ENCODE measurements at places on chromosomes 16 and 17.

DNA sequence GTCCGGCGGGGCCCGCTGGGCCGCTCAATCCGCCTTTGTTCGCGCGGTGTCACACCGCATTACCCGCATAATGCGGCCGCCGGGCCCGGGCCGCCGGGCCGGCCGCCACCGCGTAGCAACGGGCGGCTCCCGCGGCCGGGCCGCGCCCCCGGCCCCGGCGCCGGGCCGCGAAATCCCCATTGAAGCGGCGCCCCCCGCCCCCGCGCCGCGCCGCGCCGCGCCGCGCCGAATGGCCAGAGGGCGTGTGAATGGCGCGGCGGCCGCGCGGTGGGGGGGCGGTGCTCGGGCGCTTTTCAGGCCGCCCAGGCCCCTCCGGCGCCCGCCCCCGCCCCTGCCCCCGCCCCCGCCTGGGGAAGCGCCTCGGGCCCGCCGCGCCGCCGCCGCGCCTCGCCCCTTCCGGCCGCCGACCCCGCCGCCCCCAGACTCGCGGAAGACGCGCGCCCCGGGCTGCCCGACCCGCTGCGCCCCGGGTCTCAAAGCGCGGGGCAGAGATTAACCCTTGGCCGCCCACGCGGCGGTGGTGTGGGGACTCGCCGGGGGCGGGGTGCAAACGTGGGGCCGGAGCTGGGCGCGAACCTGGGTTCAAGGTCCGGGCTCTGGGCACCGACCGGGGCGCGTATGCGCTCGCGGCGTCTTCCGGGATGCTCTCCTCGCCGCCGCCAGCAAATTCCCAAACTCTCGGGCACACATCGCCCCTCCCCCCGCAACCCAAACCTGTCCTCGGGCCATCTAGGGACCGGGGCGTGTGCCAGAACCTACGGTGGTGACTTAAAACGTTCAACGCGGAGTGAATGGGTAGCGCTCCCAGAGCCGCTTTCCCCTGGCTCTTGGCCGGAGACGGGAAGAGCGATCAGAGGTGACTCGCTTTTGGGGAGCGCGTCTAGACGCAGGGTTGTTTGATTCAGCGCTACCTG lies 46.7 kb downstream of the WNT3 start:
- DNase-seq, result peak; percentile 72

DNA sequence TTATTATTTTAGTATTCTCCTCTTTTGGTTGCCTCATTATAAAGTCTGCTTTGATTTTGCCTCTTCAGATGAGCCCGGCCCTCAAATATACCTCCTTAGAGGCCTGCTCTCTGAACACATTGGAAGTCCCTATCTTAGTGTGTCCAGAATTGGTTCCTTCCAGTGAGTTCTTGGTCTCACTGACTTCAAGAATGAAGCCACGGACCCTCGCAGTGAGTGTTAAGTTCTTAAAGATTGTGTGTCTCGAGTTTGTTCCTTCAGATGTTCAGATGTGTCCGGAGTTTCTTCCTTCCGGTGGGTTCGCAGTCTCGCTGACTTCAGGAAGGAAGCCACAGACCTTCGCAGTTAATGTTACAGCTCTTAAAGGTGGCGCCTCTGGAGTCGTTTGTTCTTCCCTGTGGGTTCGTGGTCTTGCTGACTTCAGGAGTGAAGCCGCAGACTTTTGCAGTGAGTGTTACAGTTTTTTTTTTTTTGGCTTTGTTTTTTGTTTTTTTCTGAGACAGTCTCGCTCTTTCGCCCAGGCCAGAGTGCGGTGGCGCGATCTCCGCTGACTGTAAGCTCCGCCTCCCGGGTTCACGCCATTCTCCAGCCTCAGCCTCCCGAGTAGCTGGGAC lies 45.8 kb upstream of the NOS2 start:
- no peak for DNase-seq

DNA sequence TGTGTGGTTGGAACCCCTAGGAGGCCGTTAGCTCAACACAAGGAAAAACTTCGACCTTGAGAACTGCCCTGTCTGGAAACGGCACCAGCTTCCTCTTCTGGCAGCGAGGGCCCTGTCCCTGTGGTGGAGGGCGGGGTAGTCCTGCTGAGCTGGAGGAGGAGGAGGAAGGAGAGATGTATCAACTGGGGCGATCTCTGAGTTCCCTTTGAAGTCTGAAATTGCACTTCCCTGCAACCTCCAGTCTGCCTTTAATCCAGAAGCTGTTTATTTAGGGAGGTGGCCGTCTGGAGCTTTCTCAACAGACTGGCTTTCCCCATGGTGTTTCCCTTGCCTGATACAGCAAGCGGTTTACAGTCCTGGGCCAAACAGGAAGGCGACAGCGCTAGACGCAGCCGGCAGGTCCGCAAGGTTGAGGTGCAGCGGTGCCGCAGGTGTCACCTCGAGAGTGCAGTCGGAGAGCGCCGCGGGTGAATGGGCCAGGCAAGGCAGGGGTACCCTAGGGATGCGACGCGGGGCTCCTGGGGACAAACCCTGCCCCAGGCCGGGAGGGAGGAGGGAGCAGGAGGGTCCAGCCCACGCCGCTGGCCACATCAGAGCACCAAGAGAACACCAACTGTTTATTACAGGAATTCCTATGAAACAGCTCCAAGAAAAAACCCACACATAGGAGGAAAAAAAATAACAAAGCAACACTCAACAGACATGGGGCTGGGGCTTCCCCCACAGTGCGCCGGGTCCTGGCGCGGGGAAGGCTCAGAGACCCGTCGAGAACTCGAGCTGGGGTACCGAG lies 11.4 kb upstream of the MRPS23 start:
- peak; percentile 70 for DNase-seq

DNA sequence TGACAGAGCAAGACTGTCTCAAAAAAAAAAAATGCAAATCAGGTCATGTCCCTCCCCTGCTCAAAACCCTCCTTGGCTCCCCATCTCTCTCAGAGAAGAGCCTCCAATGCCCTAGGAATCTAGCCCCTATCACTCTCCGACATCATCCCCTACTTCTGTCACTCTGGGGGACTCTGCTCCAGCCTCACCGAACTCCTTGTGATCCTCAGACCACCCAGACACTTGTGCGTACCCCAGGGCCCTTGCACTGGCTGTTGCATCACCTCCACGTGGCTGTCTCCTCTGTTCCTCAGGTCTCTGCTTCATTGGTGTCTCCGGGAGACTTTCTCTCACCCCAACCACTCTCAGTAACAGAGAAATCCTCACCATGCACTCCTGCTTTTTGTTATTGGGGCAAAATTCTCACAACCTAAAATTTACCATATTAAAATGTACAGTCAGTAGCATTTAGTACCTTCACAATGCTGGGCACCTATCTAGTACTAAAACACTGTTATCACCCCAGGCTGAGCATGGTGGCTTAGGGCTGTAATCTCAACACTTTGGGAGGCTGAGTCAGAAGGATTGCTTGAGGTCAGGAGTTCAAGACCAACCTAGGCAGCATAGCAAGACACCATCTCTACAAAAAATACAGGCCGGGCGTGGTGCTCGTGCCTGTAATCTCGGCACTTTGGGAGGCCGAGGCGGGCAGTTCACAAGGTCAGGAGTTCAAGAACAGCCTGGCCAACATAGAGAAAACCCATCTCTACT lies 15.2 kb downstream of the PLA2G10 start:
- no peak for DNase-seq

All from H9 (cell line).